ENCODE measurements at places on chromosomes 4 and X.

- DNase-seq: no peak
These were observed 5.5 kb upstream of the TMEM255A start for GRCh38 chrX:120316587-120317283.

- DNase-seq: no peak
These were observed 88.9 kb downstream of the CC2D2A start for GRCh38 chr4:15558561-15558960.

- DNase-seq: no peak
These were observed 68.4 kb downstream of the RAPGEF2 start for GRCh38 chr4:159171287-159171686.

DNA sequence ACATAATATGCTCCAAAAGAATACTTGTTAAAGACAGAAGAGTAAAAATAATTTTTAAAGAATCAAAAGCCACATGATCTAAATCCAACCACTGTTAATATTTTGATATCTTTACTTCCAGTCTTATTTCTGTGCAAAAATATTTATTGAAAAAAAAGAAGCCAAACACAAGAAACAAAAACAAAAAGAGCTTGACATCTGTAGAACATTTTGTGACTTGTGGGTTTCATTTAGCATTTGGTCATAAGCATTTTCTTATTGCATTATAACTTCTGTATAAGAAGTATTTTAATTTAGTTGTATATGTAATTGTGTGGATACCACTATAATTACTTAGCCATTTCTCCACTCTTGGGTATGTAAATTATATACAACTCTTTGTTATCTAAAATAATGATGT is 63.1 kb downstream of the DIPK2B start:
- no peak for DNase-seq

DNA sequence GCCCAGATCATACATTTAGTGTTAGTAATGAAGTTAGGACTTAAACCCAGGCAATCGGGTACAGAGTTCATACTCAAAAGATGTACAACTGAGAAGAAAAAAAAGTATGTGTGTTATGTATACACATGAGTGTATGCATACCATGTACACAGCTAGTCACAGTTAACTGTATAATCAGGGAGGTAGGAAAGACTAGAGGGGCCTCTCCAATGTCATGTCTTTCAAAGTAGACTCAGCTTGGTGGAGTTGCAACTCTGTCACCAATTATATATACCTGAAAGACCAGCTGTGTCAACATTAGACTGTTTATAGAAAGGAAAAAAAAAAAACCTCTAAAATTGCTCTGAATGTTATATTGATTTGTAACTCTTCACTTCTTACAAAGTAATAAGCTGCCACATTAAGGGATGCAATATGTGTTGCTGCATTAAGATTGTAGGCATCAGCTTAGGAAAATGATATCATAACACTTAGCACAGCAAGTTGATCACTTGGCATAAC is 167.5 kb downstream of the DCTD start:
- DNase-seq: no peak

Data from stimulated activated naive CD4-positive, alpha-beta T cell (primary cell).